Putamen (tissue), 1 donor: ENCODE measurements at places on chromosomes 16 and 17.

- no peak for DNase-seq
Observed at GRCh38 chr17:2782055-2782454, 14.2 kb upstream of the RAP1GAP2 start.

GRCh38 chr17:57576744-57577143 is 168.4 kb downstream of the CCDC182 start:
- DNase-seq: no peak

DNA sequence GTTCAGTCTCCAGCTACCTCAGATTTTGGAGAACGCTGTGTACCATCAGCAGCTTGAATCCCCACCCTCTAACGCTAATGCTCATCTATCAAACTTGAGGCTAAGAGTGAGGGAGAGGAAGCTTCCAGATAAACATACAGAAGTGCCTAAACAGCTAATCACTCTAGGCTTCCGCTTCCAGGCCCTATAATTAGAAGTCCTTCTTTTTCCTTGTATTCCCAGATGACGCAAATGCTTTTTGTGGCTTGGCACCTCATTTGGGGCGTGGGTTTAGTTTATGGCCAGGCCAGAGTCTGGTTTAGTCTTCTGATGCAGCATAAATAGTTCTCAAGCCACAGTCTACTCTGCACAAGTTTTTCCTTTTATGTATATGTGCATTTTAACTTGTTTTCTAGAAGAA is 263.4 kb downstream of the BCAS3 start:
- DNase-seq: peak; percentile 1

DNA sequence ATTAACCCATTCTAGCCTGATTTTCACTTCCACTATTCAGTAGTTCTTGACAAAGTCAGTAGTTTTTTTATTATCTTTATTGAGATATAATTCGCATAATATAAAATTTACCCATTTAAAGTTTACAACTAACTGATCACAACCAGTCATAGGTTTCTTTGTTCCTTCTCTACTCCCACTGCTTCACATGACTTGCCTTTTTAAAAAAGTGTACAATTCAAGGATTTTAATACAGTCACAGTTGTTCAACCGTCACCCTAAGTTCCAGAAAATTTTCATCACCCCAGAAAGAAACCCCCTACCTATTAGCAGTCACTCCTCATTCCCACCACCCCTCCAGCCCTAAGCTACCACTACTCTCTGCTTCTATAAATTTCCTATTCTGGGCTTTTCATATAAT is 162.5 kb downstream of the TRIM37 start:
- no peak for DNase-seq

DNA sequence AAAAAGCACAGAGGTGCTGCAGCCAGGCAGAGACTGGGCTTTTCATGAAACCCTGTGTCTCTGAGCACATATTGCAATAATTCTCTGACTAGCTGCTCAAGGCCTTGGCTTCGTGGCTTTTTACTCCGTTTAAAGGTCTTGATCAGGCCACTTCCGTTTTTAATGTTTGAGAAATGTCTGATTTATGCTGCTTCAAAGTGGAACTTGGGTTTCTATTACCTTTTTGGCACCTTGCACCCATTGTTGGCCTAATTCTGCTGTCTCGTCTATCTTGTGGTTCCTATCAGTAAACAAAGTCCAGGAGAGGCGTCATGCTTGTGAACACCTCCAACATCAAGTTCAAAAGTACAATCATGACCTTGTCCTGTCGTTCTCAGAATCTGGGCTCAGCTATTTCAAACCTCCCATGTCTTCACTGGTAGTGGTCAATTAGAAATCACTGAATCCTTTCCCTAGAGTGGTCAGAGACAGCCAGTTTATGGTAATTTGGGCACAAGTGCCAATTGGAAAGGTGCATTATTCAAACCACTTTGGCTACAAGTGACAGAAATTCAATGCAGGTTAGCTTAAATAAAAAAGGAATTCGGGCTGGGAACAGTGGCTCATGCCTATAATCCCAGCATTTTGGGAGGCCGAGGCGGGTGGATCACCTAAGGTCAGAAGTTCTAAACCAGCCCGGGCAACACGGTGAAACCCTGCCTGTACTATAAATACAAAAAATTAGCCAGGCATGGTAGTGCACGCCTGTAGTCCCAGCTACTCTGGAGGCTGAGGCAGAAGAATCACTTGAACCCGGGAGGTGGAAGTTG is 33.3 kb upstream of the METTL9 start:
- no peak for DNase-seq

DNA sequence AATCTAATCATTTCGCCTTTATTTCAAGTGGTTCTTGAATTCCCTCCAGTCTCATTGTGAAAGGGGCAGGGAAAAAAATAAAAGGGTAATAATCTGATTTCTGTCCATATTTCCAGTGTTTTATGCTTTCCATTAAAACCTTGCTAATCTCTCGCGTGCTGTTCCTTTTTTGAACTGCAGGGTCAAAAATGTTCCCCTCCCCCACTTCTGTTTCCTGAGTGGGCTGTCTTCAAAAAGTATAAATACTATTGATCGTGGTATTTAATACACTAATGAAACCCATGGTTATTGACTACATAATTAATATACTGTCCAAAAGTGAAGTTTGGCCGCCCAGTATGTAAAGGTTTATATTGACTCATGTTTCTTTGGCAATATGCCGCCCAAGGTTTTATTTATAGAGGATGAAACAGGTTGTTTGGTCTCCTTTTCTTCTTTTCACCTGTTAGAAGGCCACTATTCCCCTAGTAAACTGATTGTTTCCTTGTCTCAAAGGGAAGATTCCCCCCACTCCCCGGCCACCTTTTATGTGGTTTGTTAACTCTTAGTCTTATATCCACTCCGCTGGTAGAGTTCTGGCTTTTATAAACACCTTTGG is 69.7 kb downstream of the RPA1 start:
- DNase-seq: no peak

DNA sequence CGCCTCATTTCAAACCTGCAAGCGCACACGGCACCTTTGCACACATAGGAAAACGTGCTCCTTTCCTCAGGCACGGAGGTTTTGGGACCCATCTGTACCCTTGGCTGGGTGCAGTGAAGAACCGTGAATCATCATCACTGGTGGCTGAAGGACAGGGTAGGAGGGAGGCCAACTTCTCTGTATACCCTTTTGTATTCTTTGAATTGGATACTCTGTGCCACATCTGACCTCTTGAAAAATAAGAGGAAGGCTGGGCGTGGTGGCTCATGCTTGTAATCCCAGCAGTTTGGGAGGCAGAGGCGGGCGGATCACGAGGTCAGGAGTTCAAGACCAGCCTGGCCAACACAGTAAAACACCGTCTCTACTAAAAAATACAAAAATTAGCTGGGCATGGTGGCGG is 11.7 kb downstream of the GPRC5B start:
- DNase-seq: peak; percentile 83

GRCh38 chr16:88957887-88958577 is 19.0 kb downstream of the CBFA2T3 start:
- DNase-seq: peak; percentile 42

DNA sequence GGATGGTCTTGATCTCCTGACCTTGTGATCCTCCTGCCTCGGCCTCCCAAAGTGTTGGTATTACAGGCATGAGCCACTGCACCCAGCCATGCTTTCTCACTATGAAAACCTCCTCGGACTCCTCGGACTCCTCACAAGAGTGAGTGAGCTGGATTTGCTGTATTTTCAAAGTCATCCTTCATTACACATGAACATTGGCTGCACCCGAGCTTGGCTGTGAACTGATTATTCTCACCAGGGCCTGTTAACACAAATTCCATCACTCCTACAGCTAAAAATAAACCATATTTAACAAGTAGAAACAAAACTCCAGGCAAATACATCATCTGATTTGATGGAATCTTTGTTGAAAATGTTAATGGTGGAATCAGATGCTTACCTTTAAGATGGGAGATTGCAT is 50.3 kb downstream of the PITPNC1 start:
- no peak for DNase-seq

- no peak for DNase-seq
Observed at GRCh38 chr16:50311891-50312501, 45.6 kb downstream of the ADCY7 start.
